ENCODE measurements at places on chromosomes 2 and 18. TPM values are rescaled to one million over a fixed set of nuclear protein-coding genes. Genes with fewer than 3 reads are reported as not detected.

CAPN13 gene
- not detected for total RNA-seq

MORN2 gene
- 19.1 TPM for total RNA-seq

OR6B2 gene
- not detected for total RNA-seq

IWS1 gene
- total RNA-seq = 43.0 TPM

RIT2 gene
- not detected for total RNA-seq

DNER gene
- total RNA-seq = 0.83 TPM

ANKRD62 gene
- total RNA-seq = not detected

CTAGE1 gene
- not detected for total RNA-seq
